ENCODE measurements at places on chromosomes 5 and 9.

DNA sequence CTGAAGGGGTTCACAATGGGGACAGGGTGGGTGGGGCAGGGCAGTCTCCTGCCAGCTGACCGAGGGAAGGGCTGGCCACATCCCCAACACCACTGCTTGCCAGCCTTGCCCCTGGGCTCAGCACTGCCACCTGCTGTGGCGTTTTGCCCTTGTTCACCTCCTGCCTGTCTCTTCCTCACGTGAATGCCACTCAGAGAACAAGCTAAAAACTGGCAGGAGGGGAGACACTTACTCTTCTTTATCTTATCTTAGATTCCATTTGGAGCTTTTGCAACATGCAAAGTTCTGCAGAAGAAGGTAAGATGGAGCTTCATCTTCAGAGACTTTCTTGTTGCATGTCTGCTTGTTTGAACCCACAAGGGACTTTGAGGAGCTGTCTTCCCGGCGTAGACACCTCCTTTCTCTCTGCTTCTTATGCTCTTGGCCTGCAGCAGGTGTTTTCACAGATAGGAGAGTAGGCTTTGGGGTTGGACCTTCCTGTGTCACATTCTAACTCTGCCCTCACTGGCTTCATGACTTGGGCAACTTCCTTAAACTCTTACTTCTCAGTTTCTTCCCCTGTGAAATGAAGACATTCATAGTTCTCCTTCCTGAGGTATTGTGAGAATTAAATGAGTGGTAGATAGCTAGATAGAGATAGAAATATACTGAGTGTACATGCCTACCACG is 4.1 kb downstream of the LRSAM1 start:
- peaks cover 4% of the 10 kb centered on the region for H3K36me3 ChIP-seq
- no peak overlapping the region for H3K27ac ChIP-seq
- H3K4me1 ChIP-seq, result no peaks in the 10 kb centered on the region
- no peak overlapping the region for H3K4me3 ChIP-seq

DNA sequence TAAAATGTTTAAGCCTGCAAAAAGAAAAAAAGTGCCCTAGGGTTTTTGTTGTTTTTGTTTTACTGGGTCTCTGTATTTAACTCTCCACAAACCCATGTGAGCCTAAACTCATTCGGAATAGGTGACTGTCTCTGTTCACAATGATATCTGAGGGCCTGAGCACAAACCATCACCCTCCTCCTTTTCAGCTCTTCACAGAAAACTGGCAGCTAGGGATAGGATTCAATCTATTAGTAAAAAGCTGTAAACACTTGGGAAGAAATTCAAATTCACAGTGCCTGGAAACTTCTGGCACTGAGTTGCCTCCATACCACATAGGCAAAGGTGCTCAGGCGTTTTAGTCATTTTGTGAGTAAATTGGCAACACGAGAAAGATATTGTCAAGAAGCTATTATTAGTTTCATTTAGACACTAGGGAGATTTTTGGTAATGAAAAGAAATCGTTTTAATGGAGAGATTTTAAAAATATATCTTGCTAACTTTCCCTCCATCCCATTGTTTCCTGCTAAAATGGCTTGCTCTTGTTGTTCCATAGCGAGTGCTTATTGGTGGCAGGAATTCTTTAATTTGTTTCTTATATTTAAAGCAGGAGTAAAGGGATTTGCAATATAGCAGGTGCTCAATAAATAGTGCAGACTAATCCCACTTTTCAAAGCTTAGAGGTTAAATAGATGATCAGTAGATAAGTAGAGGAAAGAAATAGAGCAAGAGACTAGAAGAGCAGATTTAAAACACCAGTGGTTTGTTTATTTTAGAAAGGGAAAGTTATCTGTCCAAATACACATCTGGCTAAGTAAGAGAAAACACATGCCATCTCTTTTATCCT is 9.7 kb downstream of the FOXD1 start:
- no peaks in the 10 kb centered on the region for H3K36me3 ChIP-seq
- no peak overlapping the region for H3K27ac ChIP-seq
- H3K4me1 ChIP-seq, result peaks cover 10% of the 10 kb centered on the region

DNA sequence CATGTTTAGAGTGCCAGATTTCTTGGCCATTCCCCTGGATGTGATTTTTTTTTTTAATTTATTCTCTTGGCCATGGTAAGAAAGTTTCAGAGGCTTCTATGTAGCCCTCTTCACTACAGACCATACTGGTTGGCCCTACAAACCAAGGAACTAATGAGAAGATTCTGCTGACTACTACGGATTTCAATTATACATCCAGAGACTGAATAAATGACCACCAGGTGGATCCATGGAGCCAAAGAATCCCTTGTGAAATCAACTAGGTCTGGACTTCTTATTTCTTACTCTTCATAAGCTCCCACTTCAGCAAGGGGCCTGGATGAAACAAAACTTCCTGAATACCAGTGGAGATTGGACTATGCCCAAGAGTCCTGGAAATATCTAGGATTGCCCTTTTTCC is 27.6 kb downstream of the ZNF622 start:
- no peak overlapping the region for H3K27ac ChIP-seq
- no peaks in the 10 kb centered on the region for H3K4me1 ChIP-seq
- no peaks in the 10 kb centered on the region for H3K27me3 ChIP-seq
- H3K36me3 ChIP-seq, result no peaks in the 10 kb centered on the region
- H3K4me3 ChIP-seq, result no peak overlapping the region

DNA sequence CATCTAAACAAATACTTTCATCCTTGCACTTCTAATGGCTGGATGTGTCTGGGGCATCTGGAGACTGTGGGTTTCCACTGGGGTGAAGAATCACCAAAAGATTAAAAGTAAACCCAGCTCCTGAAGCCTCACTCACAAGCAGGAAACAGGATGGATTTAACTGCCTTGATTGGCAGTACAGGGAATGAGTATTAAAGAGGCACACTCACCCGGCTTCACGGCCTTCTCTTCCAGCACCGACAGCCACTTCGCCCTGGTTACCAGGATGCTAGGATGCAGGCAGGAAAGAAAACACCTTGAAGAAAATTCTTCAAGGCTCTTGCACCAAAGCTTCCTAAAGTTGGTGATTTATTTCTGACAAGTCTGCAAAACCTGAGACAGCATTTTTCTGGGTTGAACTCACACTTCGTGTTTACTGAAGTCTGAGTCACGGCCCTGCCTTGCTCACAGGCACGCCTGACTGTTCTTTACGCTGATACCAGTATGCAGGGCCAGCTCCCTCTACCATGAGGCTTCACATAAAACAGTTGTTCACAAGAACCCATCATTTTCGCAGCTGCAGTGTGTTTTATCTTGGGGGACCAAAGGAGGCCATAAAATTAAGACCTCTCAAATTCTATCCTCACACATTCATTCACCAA is 56.5 kb upstream of the ZNF354A start:
- no peaks in the 10 kb centered on the region for H3K27me3 ChIP-seq
- no peak overlapping the region for H3K4me3 ChIP-seq
- no peak for DNase-seq
- no peak overlapping the region for H3K27ac ChIP-seq

DNA sequence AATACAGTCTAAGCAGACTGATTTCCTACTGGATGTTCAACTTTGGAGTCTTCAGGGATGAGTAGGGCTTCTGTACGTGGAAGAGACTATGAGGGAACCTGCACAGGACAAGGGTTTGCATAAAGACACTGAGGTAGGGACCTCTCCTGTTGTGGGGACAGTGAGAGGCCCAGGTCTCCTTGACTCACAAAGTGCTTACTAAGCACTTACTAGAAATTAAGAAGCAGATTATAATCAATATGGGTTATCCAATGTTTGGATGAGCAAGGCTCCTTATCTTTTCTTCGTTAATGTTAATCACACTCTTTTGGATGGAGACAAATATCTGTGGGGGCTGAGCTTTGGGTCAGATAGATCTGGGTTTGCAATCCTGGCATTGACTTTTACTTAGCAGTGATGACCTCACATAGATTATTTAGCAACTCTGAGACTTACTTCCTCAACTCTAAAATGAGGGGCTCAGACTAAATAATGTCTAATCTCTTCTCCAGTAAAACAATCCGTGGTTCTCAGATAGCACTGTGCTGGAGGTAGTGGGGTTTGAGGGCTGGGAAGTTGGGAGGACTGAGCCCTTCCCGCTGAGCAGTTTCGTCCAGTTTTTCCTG is 45.9 kb downstream of the PDCD1LG2 start:
- no peaks in the 10 kb centered on the region for H3K4me1 ChIP-seq
- H3K36me3 ChIP-seq, result no peaks in the 10 kb centered on the region
- no peak overlapping the region for H3K27ac ChIP-seq
- no peak overlapping the region for H3K4me3 ChIP-seq
- no peaks in the 10 kb centered on the region for H3K27me3 ChIP-seq

DNA sequence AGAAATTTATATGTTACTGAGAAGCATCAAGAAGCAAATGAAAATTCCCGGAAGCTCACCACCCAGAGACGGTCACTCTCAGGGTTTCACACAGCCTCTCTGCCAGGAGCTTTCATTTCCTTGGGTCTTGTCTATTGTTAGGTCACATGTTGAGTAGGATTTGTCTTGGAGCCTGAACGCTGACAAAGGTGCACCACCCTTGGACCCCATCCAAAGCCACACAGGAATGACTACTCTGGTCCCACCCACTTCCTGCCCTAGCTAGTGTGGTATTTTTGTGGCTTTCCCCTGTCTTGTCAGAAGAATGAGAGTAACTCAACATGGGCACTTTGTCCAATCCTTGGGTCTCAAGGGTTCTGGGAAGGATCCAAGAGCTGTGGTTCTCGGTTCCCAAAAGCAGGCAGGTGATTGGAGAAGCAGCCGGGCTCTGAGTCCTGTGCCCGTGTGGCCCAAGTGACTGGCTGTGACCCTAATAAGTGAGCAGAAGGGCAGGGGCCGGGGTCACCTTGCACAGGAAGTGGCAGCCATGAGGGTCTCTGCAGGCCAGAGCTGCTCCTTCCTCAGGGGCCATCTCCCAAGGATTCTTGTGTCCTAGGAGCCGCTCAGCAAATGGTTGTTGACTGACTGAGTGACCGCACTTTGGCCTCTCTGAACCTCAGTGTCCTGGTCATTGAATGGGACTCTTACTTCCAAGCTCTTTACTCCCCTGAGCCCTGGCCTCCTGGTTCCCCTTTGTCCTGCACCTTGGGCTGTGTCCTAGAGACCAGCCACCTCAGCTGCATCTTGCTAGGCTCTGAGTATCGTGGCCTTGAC is 6.9 kb downstream of the FGD3 start:
- H3K27ac ChIP-seq, result no peak overlapping the region
- no peak overlapping the region for H3K4me3 ChIP-seq
- peak; percentile 89 for DNase-seq

- H3K27ac ChIP-seq, result peak overlapping the region; percentile 62
- no peaks in the 10 kb centered on the region for H3K4me1 ChIP-seq
- no peaks in the 10 kb centered on the region for H3K27me3 ChIP-seq
Observed at GRCh38 chr5:78527925-78528324, 120.6 kb downstream of the LHFPL2 start.

GRCh38 chr5:72452515-72453245 is 54.5 kb downstream of the ZNF366 start:
- H3K4me1 ChIP-seq, result peaks cover 3% of the 10 kb centered on the region
- no peak overlapping the region for H3K4me3 ChIP-seq
- DNase-seq, result peak; percentile 80
- no peaks in the 10 kb centered on the region for H3K27me3 ChIP-seq
- no peaks in the 10 kb centered on the region for H3K36me3 ChIP-seq

- no peak overlapping the region for H3K4me3 ChIP-seq
- no peaks in the 10 kb centered on the region for H3K36me3 ChIP-seq
- no peak for DNase-seq
- H3K27ac ChIP-seq, result no peak overlapping the region
- H3K4me1 ChIP-seq, result no peaks in the 10 kb centered on the region
Observed at GRCh38 chr9:114096041-114096511, 3.0 kb downstream of the KIF12 start.

- no peaks in the 10 kb centered on the region for H3K4me1 ChIP-seq
- H3K4me3 ChIP-seq, result no peak overlapping the region
- H3K27me3 ChIP-seq, result no peaks in the 10 kb centered on the region
- DNase-seq, result no peak
- no peak overlapping the region for H3K27ac ChIP-seq
Observed at GRCh38 chr9:100167176-100167575, 68.1 kb downstream of the INVS start.

- H3K4me3 ChIP-seq, result no peak overlapping the region
- H3K27ac ChIP-seq, result no peak overlapping the region
- H3K27me3 ChIP-seq, result no peaks in the 10 kb centered on the region
- H3K36me3 ChIP-seq, result no peaks in the 10 kb centered on the region
- DNase-seq, result no peak
Observed at GRCh38 chr5:155263381-155263780, 249.8 kb downstream of the KIF4B start.

DNA sequence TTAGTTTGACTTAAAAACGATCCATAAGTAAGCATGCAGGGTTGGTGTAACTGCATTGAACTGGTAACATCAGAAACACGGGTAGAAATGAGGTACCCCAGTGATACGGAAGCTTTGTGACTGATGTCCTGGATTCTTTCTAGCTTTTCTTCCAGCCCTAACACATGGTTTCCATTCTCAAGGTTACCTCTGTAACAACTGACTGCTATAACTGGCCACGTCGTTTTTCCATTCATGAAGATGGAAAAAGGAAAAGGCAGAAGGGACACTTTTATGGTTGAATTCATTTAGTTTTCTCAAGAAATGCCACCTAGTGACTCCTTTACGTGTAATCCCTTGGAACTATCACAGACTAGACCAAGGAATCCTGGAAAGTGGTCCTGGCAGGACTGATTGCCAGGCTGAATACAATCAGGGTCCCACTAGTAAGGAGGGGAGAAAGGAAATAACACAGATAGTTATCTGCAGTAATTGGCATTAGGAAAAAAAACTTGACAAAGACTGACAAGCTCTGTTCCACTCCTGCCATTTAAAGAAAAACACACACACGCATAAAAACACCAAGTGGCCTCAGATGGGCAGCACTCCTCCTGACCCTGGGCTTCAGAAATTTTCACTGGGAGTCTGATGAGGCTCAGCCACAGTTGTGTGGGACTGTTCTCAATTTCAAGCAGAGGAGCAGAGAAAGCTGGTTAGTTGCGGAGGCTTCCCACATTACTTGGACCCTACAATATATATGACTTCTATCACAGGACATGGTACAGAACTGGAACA is 77.5 kb upstream of the ZNF169 start:
- H3K27ac ChIP-seq, result no peak overlapping the region
- no peaks in the 10 kb centered on the region for H3K4me1 ChIP-seq
- DNase-seq, result no peak
- no peak overlapping the region for H3K4me3 ChIP-seq

DNA sequence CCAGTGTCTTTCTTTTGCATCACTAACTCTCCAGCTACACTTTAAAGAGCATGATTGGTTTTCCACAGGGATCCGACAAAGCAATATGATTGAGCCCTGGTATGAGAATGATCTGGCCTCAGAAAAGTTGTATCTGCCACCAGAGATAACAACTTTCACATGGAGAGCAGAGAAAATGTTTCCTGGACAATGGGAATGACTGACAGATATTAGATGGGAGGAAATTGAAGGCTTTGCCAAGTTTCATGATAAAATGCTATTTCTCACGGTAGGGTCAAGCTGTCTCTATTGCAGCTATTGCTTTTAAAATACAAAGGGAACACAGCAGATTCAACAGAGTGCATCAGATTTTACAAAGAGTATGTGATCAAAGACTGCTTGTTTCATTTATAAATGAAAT is 56.4 kb upstream of the GLIS3 start:
- no peaks in the 10 kb centered on the region for H3K36me3 ChIP-seq
- no peaks in the 10 kb centered on the region for H3K4me1 ChIP-seq
- no peak overlapping the region for H3K27ac ChIP-seq

GRCh38 chr5:172421-172820 is 18.9 kb upstream of the LRRC14B start:
- H3K27me3 ChIP-seq, result no peaks in the 10 kb centered on the region
- no peaks in the 10 kb centered on the region for H3K4me1 ChIP-seq
- no peaks in the 10 kb centered on the region for H3K36me3 ChIP-seq
- H3K4me3 ChIP-seq, result no peak overlapping the region
- no peak overlapping the region for H3K27ac ChIP-seq
